Skeletal muscle cell (primary cell): ENCODE measurements at places on chromosomes 2 and 18.

DNA sequence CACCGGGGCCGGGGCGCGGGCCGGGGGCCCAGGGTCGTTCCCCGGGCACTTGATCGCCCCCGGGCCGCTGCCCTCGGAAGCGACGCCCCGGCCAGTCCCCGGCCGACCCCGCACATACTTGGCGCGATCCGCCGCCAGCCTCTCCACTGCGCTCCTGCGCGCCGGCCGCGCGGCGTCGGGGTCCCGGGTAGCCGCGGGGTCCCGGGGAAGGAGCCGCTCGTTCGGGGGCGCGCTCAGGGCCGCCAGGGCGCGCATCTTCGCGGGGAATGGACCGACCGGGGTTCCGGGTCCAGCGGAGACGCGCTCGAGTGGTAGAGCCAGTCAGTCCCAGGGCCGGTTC lies 204 bp downstream of the FAM110C start:
- no peak for DNase-seq

DNA sequence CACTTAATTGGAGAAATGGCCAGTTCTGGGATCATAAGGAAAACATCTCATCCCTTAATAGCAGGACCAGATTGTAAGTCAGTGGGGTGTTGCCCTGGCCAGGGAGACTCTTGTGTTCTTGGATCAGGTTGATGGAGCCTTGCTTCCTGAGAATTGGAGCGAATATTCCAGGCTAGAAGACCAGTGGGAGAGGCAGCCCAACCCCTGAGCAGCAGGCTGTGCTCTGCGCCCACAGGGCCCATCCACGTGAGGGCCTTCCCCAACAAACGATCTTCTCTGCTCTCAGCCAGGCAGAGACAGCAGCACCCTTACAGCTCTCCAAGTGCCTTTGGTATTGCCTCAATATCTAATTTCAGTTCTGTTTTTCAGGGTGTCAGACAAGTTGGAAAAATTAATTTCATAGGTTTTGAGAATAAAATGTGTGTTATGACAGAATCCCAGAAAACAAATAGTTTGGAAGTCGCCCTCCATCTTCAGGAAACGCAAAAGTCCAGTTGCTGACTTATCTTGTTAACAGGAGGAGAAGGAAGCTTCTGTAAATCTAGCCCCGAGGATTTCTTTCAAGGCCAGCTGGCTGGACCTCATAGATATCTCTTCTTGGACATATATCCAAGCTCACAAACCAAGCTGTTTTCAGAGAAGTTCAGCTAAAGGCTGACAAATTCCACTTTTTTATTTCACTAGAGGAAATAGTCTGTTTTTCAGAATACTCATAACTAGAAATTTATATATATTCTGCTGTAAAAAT lies 105.5 kb downstream of the COPS8 start:
- DNase-seq = no peak

- DNase-seq = no peak
Measured at GRCh38 chr2:216692636-216693413, 2.5 kb downstream of the IGFBP5 start.

GRCh38 chr2:216765761-216766262 lies 70.5 kb upstream of the IGFBP5 start:
- DNase-seq = no peak

- no peak for DNase-seq
Measured at GRCh38 chr2:240139666-240140393, 628 bp downstream of the OTOS start.

GRCh38 chr2:18950361-18950851 lies 361.0 kb upstream of the NT5C1B start:
- DNase-seq = peak; percentile 60

GRCh38 chr2:86308984-86309695 lies 28.3 kb downstream of the REEP1 start:
- no peak for DNase-seq

DNA sequence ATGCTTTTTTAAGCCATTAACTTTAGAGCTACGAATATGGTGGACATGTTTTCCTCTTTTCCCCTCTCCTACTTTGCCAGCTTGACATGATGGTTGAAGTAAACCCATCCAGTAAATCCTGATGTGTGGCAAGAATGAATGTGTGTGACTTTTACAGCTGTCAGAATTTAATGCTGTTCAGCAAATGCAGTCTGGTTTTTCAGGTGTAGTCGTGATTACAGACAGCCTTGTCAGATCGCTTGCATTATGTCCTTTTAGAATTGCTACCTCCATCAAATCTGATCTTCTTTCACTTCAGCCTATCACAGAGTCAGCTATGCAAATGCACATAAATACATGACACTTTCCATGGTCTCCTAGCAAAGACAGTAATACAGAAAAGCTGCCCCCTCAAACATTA lies 278.5 kb downstream of the FBXO15 start:
- no peak for DNase-seq

- no peak for DNase-seq
Measured at GRCh38 chr2:33268246-33268831, 208.1 kb upstream of the RASGRP3 start.

DNA sequence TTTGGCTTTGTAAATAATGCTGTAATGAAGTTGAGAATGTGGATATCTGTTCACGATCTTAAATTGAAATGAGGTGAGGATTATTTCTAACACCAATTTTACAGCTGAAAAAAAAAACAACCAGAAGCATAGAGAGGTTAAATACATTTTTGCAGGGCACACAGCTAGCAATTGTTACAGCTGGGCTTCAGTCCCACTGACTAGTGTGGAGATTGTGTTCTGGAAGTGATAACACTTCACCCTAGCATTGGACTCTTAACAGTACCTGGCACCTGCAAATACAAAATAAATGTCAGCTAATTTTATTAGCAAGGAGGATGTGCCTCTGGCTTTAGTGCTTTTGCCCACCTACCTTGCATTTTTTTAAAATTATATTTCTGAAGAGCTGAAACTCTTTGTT lies 28.8 kb downstream of the CAVIN2 start:
- no peak for DNase-seq

GRCh38 chr2:142504754-142505153 lies 372.7 kb upstream of the KYNU start:
- DNase-seq = no peak

- no peak for DNase-seq
Measured at GRCh38 chr2:223548194-223548593, 54.0 kb downstream of the SCG2 start.

DNA sequence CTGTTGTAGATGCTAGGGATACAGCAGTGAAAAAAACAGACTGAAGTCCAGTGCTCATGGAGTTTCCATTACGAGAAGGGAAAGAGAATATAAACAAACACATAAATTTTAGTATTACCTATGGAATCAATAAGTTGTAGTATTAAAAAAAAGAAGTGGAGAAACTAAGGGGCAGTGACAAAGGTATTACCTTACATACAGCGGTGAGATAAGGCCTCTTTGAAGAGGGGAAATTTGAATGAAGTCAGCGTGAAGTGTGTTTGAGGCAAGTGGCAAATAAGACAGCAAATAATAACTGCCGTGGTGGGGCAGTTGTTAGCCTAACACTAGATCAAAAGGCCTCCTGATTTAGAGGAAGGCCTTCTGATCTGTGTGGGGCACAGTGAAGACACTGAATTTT lies 57.9 kb downstream of the TLK1 start:
- DNase-seq = no peak

DNA sequence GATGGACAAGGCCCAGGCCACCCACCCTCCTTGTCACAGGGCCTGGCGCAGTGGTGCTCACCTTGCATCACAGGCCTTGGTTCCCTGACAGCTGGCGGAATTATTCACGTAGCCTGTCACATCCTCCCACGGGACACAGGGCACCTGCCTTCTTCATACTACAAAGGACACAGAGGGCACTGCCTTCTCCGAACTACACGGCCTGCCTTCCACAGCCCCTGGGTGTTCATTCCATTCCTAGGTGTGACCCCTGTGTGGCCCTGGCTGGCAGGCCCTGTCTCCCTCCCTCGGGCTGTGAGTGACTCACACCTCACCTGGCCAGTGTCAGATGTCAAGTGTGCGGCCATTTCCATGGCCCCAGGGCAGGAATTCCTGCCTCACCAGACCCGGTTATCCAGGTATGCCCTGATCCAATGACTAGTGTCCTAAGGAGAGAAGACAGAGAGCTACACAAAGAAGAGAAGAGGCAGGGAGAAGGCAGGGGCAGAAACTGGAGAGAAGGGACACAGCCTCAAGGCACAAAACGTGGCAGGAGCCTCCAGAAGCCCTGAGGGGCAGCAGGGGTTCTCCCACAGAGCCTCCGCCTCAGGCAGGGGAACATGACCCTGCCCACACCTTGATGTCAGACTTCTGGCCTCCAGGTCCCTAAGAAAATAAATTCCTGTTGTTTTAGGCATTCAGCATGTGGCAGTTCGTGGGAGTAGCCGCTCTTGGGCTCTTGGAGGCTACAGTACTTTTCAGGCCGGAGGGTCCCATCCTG lies 43.4 kb downstream of the MBP start:
- no peak for DNase-seq

GRCh38 chr2:217242947-217243346 lies 383.1 kb upstream of the TNP1 start:
- no peak for DNase-seq

GRCh38 chr2:195575016-195575415 lies 82.0 kb upstream of the SLC39A10 start:
- no peak for DNase-seq

- no peak for DNase-seq
Measured at GRCh38 chr2:25123682-25124081, 44.7 kb downstream of the POMC start.

GRCh38 chr2:168470320-168471162 lies 14.5 kb downstream of the CERS6 start:
- no peak for DNase-seq

DNA sequence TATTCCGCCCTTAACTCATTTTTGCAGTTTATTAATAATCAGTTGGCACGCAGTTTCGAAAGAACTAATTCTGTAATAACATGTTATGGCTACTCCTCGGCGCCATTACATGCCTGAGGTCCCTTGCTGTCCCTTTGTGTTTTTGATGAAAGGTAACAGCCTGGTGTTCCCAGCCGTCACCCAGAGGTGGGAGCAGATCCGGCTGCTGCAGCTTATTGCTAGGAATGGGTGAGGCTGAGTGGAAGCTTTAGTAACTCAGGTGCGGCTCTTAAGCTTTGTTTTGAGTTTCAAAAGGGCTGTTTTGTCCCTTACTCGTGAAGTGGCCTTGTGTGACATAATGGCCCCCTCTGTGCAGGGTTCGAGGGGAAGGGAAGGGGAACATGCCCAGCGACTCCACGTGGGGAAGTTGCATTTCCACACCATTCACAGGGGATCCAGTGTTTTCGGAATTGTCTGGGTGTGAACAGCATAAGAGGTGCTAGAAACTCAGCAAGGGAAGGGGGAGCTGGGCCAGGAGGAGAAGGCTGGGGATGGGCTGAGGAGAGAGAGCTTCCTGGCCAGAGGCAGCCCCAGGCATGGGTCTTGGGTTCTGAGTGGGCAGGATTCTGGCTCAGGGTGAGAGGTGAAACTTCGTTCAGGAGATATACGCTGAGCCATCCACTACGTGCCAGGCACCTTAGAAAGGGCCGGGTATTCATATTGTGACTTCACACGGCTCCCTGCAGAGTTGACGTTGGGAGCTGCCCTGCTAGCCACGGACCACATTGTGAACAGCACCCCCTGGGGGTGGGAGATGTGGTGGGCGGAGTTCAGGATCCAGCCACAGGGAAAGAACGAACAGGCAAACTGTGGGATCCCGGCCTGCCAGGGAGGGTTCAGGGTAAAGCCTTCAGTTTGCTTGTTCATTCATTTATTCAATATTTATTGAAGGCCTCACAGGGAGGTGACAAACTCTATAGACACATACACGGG lies 84.4 kb downstream of the TGOLN2 start:
- no peak for DNase-seq

DNA sequence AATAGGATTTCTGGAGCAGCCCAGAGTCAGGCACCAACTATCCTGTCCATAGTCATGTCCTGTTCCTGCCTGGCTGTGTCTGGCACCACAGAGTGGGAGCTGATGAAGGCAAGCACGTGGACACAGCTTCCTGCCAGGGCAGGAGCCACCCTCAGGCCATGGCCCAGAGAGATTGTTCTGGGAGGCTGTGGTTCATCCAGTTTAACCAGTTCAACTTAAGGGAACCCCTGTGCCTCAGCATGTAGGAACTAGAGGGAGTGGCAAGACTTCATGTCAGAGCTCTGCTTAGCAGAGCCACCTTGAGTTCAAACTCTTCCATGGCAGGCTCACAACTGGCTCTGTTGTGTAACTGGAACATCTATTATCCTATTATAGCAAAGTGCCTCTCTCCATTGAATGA lies 73.2 kb upstream of the NCKAP5 start:
- DNase-seq = no peak

DNA sequence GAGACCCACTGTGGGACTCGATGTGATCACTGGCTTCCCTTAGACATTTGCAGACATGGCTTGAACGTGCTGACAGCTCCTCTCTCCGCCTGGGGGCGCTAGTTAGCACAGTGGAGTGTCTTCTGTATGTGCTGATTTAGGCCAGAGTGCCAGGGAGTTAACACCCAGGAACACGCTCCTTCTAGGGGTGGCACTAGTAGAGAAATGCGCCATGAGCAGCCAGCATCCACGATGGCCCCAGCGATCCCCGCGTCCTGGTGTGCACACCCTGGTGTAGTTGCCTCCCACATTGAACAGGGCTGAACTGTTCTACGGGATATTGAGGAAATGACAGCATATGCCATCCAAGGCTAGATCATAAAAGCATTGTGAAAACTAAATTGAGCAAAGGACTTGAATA lies 11.4 kb upstream of the NMUR1 start:
- no peak for DNase-seq

DNA sequence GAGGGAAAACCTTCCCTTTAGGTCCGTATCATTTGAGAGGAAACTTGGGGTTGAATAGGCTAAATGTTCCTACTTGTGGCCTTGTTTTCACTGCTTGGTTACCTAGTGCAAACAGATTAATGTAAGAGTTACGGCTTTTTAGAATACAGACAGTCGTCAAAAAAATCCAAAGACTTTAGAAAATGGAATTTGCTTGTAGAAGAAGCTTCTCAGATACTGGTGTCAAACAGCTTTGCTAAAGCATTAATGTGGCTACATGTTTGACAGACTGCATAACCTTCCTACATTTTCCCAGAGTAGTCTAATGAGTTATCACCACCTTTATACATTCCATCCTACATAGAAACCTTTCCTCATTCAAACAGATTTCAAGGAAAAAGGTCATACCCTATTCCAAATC lies 114.6 kb downstream of the FMNL2 start:
- DNase-seq = no peak

DNA sequence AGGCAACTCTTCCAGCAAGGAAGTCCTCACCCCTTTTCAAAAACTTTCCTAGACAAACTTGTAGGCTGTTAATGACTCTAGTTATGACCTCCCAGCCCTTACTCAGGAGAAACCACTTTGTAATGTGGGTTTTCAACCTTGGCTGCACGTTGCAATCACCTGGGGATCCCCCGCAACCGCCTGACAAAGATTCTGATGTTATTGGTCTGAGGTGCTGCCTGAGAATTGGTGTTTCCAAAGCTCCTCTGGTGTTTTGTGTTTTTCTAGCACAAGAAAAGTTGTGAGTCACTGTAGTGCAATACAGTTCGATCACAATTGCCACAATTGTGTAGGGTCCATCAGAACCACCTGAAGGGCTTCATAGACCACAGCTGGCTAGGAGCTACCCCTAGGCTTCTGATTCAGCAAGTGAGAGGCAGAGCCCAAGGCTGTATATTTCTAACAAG lies 121.6 kb downstream of the SP100 start:
- no peak for DNase-seq

- DNase-seq = peak; percentile 90
Measured at GRCh38 chr2:139122711-139123158, 342.5 kb upstream of the NXPH2 start.
